Anterior cingulate cortex (tissue), 58 donors: ENCODE measurements at places on chromosomes 6 and 20.

- no peak for DNase-seq
Measured at GRCh38 chr20:12673352-12673751, 335.4 kb upstream of the SPTLC3 start.

DNA sequence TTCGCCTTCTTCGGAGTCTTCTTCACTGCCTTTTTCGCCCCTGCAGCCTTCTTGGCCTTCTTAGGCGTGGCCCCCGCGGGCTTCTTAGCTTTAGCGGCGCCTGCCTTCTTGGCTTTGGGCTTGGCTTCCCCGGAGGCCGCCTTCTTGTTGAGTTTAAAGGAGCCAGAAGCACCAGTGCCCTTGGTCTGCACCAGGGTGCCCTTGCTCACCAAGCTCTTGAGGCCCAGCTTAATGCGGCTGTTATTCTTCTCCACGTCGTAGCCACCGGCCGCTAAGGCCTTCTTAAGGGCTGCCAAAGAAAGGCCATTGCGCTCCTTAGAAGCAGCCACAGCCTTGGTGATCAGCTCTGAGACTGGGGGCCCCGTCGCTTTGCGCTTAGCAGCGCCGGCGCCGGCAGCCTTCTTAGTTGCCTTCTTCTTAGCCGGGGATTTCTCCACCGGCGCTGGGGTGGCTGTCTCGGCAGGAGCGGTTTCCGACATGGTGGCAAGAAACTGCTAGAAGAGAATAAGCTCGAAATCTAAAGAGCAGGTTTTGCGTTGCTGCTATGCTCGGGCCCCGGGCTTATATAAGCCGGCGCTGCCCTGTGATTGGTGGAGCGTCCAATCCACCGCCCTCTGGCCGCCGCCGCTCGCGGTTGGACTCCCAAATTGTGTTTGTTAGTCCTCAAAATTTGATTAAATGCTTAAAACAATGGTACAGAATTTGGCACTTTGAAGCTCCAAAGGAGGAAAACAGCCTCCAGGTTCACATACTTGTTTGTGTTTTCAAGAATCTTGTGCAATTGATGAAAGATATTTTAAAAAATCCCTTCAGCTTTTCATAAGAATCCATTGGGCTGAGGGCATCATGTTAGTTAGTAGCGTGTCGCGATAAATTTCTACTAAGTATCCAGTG lies 44.9 kb downstream of the OR2B2 start:
- no peak for DNase-seq

- DNase-seq: no peak
Measured at GRCh38 chr6:47303861-47304260, 5.8 kb downstream of the TNFRSF21 start.

DNA sequence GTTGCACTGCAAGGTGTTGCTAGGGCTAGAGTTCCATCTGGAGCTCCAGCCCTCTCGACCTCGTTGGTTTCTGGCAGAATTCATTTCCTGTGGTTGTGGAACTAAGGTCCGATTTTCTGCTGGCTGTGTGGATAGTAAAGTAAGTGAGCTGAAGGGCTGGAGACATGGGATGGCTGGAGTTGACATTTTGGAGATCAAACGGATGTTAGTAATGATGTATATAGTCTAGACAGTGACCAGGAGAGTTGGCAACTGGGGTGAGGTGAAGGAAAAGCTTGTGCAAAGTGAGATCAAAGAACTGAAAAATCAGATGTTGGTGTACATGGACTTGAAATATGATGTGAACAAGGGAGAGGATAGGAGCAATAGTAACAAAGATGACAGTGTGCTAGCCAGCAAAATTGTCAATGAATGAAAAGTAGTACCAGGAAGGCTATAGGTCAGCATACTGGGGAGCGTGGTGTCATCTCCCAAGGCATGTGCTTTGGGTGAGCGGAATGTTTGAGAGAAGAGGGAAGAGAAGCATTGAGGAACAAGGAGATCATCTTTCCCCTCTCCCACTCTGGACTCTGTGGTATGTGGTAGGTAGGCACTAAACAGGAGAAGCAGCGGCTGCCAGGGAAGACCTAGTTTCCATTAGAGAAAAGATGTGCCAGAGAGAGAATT lies 7.8 kb downstream of the QRSL1 start:
- no peak for DNase-seq

- no peak for DNase-seq
Measured at GRCh38 chr20:45128099-45128498, 3.8 kb upstream of the WFDC12 start.

GRCh38 chr6:91476000-91476399 lies 889.1 kb upstream of the MAP3K7 start:
- no peak for DNase-seq

DNA sequence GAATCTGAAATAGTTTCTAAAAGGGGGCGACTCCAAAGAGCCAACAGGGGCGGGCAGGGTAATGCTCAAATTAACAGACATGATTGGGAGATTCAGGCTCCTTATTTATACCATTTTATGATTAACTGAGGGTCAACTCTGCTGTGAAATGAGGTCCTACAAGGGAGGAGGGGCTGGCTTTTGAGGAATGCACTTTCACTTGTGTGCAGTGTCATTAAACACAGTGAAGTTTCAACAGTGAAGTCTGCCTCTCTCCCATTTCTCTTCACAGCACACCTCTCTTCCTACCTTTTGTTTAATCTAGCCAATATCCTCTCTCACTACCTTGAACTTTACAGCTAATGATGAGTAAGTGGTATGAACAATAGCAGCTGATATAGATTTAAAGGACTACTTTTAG lies 557.3 kb upstream of the CITED2 start:
- DNase-seq: no peak

DNA sequence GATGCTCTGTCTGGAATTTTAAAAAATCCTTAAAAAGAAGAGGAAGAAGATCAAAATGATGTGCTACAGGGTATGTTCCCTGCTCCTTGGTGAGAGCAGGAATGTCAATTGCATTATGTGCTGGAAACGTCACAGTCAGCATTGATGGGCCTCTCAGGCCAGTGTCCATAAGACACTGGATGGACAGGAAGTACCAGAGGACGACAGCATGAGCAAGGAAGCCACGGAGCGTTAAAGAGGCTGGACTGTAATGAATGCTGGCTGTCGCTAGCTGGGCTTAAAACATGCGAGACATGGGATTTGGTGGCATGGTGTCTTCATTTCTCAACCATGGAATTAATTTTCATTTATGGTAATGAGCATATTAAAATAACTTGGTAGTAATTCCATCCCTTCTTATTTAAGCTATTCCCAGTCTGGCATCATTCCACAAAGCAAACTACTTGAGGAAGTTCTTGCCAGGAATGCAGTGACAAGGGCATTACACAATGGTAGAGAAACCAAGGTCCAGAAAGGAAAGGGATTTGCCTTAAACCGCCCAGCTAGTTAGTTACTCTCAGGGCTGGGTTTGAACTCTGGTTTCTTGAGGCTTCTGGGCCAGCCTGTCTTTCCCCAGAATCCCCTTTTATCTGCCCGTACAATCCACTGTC lies 166.6 kb upstream of the SOX4 start:
- DNase-seq: no peak

GRCh38 chr6:131379948-131380347 lies 193.1 kb upstream of the ARG1 start:
- DNase-seq: no peak

GRCh38 chr6:37160922-37161778 lies 8.8 kb upstream of the PIM1 start:
- no peak for DNase-seq

DNA sequence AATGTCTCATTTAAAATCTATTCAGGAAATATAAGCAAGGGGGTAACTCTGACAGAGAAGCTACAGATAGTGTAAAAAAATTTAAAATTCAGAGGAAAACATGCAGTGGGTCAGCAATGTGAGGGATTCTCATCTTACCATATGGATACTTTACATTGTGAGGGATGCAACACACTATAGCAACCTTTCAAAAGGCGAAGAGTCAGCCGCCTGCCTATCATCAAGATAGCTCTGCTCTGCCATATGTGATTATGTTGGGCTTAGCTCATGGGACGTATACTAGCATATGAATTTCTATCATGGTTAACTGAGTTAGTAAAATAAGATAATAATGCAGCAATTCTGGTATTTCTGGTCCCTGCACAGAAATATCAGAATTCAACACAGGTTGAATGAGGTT lies 130.9 kb downstream of the MAP3K7 start:
- DNase-seq: no peak

DNA sequence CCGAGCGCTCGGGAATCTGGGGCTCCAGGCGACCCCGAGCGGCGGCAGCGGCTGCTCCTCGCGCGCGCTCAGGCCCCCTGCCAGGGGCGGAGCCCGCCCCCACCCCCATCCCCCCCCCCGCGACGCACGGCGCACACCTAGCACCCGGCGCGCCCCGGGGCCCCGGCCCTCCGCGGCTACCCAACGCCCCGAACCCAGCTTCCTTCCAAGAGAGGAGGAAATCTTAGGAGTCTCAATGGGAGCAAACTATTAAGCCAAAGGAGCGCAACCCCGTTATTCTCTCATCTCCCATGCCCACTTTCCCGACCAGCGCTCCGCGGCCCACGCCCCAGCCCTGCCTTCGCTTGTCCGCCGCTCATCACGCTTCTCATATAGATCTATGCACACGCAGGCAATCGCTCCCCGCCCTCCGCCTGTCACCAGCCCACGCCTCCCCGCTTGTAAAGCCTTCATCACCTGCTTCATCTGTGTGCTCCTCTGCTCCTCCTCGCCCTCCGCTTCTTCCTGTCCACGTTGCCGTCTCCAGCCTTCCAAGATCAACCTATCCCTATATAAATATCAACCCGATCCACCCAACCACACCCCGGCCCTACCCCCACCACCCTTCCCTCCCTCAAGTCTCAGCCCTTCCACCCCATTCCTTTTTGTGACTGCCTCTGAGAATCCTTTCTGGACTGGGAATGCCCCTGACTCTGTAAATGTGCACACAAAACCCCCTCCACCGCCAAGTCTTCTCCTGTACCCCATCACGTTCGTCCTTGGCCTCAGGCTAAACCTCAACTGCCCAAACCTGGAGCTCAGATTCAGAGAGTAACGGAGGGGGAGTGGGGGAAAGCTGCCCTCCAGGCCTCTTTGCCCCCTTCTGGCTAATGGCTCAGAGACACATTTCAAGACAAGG lies at the start of gene DLK2:
Gene DLK2 (minus strand): TSS at position 18 of the 898 bp plus-strand sequence. CDS start 723 bp downstream, outside the sequence.
- DNase-seq: no peak

- DNase-seq: no peak
Measured at GRCh38 chr6:25418454-25419052, 139.4 kb downstream of the CARMIL1 start.

DNA sequence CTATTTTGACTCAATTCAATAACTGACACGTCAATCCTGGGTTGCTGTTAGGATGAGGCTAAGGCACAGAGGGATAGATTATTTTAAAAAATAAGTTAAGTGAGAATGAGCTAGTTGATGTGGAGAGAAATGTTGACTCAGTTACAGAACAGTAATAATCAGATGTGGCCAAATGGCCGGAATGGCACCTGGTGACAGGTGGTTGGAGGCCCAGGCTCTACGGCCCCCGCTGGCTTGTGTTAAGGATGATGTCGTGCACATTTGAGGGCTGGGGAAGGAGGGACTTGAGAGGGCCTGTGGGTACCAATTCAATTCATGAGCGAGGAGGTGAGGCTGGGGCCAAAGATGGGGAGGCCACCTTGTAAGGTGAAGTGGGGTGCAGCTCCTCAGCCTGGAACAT lies 31.7 kb downstream of the APCDD1L start:
- no peak for DNase-seq

GRCh38 chr6:13396241-13396792 lies 68.0 kb upstream of the TBC1D7 start:
- DNase-seq: no peak

DNA sequence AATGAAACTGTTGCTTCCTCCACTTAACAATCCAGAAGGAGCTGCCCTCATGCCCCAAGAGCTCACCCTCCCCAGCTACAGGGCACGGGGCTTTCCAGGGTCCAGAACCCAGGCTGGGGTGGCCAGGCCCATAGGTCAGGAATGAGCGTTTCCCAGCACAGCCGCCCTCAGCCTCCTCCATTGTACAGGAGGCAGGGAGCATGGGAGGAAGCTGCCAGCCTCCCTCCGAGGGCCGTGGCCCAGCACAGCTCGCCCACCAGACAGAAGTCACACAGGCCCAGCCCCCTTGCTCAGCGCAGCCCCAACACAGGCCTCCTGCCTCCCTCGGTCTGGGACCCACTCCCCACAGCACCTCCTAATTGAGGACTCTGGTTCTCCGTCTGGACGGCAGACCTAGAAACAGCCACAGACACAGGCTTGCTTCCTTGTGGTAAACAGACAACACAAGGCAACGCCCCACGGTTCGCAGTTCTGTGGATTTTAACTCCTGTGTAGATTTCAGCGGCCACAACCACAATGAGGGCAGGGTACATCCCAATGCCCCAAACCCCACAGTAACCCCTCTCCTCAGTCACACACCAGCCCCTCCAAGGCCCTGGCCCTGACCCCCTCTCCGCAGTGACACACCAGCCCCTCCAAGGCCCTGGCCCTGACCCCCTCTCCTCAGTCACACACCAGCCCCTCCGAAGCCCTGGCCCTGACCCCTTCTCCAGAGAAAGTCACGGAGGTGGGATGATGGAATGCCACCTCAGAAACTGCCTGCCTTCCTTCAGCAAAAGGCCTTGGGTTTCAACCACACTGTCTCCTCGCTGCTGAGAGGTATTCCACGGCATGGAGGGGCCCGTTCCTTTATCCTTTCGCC lies 173.5 kb downstream of the DLL1 start:
- no peak for DNase-seq

GRCh38 chr20:10167040-10167439 lies 51.6 kb upstream of the SNAP25 start:
- no peak for DNase-seq

DNA sequence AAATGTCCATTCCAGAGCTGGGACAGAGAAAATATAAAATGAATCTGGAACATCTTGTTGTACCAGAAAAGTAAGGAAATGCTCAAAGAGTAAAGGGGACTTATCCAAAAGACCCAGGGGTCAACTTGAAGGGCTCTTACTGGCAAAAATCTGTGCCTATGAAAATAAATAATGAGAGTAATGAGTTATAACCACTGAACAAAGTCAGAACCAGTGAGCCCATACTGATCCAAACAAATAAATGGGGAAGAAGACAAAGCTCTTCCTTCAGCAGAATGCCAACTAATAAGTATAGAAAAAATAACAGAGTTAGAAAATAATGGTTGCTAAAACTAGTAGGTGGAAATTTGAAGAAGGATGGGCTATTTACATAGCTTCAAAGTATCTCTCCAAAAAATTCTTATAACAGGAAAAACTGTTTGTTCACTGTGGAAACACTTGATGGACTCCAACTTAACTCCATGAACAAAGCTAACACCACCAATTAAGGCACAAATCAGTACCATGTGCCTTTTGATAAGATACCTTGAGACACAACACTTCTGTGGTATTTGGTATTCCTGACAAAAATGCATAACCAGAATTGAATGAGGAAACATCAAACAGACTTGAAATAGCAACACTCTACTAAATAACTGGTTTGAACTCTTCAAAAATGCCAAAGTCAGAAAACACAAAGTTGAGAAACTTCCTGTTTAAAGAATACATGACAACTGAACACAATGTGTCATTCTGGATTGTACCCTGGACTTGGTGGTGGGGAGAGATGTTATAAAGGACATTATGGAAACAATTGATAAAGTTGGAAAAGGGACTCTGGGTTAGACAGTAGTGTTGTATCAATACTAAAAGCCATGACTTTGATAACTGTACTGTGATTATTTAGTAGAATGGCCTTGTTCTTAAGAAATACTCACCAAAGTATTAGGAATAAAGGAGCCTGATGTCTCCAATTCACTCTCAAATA lies 197.5 kb downstream of the ISM1 start:
- DNase-seq: no peak
